ENCODE measurements at places on chromosomes 5 and 9.

DNA sequence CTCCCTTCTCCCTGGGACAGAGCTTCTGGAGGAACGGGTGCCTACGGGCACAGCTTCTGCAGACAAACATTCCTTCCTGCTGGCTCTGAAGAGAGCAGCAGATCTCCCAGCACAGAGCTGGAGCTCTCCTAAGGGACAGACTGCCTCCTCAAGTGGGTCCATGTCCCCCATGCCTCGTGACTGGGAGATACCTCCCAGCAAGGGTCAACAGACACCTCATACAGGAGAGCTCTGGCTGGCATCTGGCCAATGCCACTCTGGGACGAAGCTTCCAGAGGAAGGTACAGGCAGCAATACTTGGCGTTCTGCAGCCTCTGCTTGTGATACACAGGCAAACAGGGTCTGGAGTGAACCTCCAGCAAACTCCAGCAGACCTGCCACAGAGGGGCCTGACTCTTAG is 227.9 kb downstream of the SPATA31D1 start:
- DNase-seq = no peak

GRCh38 chr9:95808011-95808410 is 67.5 kb upstream of the ERCC6L2 start:
- peak; percentile 42 for DNase-seq

DNA sequence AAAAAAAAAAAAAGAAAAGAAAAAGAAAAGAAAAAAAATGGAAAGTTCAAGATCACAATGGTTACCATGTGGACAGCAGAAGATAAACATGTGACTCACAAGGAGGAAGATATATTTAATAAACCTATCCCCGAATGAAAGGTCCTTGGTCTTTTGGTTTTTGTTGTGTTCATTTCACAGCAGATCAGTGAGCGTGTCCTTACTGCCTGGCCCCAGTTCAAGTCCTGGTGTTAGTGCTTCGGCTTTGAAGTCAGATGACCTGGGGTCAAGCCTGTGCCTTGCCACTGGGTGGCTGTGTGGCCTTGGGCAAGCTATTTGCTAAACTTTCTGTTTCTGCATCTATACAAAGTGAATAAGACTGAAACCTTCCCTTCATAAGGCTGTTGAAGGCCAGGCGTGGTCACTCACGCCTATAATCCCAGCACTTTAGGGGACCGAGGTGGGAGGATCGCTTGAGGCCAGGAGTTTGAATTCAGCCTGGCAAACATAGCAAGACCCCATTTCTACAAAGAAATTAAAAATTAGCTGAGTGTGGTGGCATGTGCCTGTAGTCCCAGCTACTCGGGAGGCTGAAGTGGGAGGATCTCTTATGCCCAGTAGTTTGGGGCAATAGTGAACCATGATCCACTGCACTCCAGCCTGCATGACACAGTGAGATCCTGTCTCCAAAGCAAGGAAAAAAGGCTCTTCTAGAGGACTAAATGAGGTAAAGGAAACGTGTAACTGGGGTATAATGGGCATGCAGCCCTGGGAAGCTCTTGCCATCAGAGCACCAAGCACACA is 94.5 kb upstream of the SPATA31D4 start:
- DNase-seq = no peak

DNA sequence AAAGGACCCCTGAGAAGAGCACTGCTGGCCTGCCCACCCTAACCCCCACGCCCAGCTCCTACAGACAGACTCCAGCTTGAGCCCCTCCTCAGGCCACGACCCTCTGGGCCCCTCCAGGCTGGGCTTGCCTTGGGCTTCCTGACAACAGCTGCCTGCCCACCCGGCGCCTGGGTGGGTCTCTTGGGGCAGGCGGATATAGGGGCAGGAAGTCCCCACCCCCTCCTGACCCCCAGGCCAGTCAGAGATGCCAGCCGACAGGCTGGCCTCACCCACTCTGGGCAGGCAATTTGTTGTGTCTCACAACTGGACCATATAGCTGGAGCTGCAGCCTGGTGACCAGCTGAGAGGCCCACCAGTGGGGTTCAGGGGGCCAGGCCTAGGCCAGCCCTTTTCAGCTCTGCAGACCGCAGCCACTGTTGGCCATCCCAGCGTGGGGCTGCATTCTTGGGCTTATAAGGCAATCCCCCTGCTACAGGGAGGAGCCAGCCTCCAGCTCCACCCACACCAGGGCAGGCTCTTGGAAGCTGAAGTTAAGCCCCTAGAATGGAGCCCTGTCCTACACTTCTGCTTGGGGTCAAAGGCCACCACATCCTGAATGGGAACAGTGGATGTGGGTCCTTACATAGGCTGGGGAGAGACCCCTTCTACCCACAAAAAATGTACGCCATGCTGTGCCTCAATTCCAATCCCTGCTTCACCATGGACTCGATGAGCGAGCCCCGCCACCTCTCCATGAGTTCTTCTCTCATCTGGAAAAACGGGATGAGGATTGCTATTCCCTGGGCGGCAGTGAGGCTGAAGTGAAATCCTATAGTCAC is 2.0 kb downstream of the PDLIM7 start:
- DNase-seq = peak; percentile 92

GRCh38 chr5:14706615-14707021 is 42.1 kb downstream of the OTULIN start:
- DNase-seq = no peak

GRCh38 chr5:67806654-67807438 is 408.7 kb upstream of the PIK3R1 start:
- DNase-seq = no peak

GRCh38 chr5:145697251-145697990 is 137.7 kb downstream of the PRELID2 start:
- DNase-seq = no peak

All from muscle of leg (tissue), 16 donors.